ENCODE measurements at places on chromosomes 3 and 15. TPM values are rescaled to one million over a fixed set of nuclear protein-coding genes. Genes with fewer than 3 reads are reported as not detected.

The EPHB3 gene
- 4.0 TPM for total RNA-seq

DNA sequence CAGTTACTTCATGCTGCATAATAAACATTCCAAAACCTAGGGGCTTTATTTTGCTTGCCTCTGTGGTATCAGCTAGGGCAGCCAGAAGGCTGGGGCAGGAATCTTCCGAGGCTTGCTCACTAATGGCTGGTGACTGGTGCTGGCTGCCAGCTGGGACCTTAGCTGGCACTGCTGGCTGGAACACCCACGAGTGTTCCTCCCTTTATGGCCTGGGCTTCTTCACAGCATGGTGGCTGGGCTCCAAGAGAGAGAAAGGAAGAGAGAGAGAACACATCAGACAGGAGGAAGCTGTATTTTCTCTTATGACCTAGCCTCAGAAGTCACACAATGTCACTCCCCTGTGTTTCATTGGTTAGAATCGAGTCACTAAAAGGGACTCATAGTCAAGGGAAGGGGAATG lies 23.9 kb upstream of the CDCP1 start:
- no peak for DNase-seq

- no peak for DNase-seq
These were observed 179.3 kb upstream of the LRTM1 start for GRCh38 chr3:55107187-55107586.

- peak; percentile 13 for DNase-seq
These were observed 459.7 kb upstream of the ZNF717 start for GRCh38 chr3:76245073-76245472.

DNA sequence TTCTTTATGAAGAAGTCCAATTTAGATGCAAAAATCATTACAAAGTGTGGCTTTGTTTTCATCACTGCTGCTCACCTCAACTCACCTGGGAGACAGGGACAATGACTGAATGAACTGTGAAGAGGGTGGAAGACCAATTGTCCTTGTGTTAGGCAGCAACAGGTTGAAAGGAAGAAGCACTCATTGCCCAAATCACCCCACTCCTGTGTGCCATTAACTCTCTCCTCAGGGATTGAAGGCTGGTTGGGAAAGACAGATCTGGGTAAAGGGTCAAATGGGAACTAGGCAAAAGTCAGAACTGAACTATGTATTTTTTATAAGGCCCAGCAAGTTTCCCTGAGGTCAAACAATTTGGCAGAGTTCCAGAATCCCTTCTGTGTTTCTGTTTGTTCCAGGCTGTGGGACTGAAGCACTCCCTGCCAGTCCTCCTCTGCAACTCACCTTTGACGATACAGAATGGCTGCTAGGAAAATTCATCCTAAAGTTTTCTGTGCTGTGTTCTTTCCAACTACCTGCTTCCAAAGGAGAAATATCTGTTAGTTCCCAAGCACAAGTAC lies 68.6 kb upstream of the CCDC39 start:
- no peak for DNase-seq

The ASB14 gene
- total RNA-seq: not detected

The ROBO2 gene
- total RNA-seq: not detected

The A4GNT gene
- total RNA-seq: not detected

The TMEM207 gene
- not detected for total RNA-seq

DNA sequence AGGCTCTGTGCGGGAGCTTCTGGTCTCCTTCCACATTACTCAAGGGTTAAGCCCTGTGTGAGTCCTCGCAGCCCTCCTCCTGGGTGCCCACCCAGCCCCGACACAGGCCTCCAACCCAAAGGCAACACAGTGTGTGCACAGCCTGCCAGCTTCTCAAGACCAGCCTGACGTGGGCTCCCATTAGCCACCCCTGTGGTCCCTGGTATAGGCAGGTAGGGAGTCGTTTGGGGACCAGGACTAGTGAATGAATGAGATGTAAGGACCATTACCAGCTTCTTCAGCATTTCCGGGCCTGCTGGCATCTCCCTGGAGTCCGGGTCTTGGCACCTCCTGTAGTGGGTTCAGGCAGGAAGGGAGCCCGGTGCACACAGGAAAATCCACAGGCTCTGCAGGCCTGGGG lies 20.2 kb upstream of the PLXNA1 start:
- no peak for DNase-seq

The GRAMD2A gene
- 0.93 TPM for total RNA-seq

DNA sequence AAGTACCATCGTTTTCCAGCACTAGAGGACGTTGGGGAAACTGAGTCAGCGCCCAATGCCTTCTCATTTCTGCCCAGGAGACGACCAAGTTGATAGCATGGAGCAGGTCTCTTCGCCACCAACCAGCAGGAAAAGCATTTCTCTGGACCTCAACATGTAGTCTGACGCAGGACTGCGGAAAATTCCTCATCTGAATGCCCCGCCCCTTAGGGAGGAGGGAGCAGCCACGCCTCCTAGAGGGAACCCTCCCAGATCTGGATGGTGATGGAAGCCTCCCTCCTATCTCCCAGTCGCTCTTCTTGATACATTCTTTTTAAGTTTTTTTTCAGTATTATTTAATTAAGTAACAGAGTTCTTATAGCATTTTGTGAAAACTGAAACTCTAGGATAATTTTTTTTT lies 17.4 kb upstream of the MINDY4B start:
- DNase-seq: peak; percentile 39

DNA sequence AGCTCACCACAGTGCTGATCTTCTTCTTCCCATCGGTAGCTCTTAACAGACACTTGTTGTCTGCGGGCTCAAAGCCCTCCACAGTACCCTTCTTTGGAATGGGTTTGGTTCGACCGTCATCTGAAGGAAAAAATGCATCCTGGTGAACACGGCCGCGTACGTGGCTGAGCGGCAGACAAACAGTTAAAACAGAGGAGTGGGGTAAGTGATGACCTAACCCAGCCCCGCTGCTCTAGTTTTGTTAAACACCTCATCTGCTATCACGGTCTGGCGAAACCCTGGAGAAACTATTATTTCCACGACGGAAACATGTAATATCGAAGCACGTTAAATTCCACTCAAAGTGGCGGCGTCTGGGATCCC lies 725 bp downstream of the SRP14 start:
- no peak for DNase-seq

The MYZAP gene
- total RNA-seq: 1.3 TPM

- no peak for DNase-seq
These were observed 18.9 kb downstream of the PIF1 start for GRCh38 chr15:64806509-64806908.

DNA sequence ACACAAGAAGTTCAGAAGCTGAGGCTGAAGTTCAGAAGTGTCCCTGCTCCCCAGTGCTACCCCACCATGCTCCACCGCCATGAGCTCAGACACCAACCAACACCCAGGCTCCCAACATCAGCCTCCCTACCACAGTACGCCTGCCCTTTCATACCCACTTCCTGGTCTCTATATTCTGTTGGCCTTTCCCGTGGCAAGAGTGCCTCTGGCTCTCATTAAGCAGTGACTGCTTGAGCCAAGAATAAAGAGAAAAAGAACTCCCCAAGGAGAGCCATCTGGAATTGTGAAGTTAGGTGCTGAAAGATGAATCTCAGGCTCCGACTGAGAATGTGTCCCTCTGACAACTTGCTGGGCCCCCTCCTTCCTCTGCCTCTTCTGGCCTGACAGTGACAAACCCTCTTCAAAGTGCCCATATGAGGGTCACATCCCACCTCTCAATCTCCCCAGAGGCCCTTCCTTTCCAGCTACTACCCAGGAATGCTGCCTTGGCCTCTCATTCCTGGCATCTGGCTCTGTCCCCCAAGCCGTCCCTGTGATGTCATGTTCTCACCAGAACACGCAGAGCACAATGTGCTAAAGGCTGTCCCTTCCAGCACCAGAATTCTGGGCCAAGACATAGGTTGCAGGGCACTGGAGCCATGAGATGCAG lies 306.8 kb downstream of the NTRK3 start:
- DNase-seq: no peak

The SUCNR1 gene
- total RNA-seq: not detected

GRCh38 chr15:44804298-44805046 lies 68.1 kb downstream of the TRIM69 start:
- DNase-seq: no peak

Data from MCF 10A (cell line).